ENCODE measurements at places on chromosomes 7 and 10.

- DNase-seq = no peak
Observed at GRCh38 chr10:15238555-15239335, 70.3 kb upstream of the NMT2 start.

DNA sequence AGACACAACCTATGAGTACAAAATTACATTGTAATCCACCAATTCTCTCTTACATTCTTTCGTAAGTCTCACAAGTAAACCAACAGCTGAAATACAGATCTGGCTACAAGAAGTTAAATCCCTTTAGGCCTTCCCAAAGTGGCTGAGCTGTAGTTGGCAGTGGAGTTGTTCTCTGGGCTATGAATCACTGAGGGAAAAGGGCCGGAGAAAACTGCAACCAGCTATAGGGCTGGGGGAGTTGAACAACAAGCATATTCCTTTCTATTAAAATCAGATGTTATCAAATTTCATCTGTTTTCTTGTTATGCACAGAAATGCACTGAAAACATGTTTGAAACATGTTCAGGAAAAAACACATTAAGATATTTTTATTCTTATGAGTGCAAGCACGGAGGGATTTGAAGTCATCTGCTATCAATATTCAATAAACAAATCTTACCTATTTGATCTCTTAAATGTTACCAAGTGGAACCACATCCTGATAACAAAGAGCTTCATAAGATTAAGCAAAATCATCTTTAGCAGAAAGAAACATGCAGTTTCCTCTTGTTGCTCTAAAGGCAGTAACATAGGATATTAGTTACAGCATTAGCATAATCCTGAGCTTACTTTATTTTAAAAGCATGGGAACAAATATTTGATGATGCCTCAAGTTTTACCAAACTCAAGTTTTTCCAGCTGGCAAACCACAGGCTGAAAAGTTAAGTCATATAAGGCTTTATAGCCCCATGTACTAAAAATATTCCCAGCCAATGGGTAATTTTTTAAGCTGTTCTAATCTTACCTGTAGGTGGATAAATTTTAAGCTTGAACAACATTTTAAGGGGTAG, 212.7 kb downstream of the TAX1BP1 start:
- no peak for DNase-seq

- DNase-seq = no peak
Observed at GRCh38 chr7:150781103-150781502, 19.1 kb downstream of the TMEM176B start.

DNA sequence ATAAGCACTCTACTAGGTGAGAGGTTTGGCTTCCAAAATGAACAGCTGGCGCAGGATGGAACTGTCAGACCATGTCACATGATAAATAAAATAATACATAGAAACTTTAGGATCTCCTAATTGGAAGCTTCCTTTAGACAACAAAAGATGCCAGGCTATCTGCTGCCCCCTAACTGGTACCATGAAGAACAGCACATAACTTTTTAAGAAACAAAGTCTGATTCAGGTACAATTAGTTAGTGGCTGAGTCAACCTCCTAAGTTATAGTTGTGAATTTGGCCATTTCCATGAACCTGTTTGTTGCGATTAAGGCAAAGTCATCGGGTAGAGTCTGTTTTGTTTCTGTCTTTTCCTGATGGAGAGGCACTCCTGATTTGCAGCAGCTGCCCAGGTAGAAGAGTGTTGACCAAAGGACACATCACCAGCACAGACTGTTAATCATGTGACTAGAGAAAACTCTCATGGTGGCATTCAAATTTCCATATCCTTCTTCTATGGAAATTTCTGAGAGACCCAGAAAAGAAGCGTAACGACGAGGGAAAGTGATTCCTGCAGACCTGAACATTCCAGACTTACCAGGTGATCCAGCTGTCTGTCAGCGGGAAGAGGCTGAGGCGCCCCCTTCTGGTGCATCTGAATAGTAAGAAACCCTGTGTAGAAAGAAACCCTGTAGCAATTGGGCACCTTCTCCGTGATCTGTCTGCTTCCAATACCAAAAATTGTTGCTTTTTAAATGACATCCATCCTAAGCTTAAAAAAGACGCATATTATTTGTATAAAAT, 8.6 kb upstream of the INHBA start:
- DNase-seq = no peak

DNA sequence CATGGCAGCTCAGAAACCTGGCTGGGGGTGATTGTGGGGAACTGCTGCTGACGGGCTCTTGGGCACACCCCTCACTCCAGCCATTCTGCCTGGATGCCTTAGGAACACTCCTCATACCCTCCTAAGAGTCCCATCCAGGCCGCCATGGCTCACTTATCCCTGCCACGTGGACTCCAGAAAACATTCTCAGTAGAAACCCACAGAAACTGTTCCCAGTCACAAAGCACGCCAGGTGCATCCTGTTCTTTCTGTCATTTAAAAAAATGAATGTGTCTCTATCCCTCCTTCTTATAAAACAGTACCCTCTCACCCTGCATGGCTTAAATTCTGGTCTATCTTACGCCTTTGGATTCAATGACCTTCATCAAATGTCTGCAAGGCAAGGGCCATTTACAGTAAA, 177.7 kb downstream of the CUX1 start:
- DNase-seq = no peak

GRCh38 chr7:135911099-135911498, 66.1 kb downstream of the MTPN start:
- no peak for DNase-seq

- DNase-seq = no peak
Observed at GRCh38 chr7:4692055-4692454, 10.0 kb downstream of the FOXK1 start.

- DNase-seq = no peak
Observed at GRCh38 chr7:116271963-116272886, 61.9 kb downstream of the TES start.

DNA sequence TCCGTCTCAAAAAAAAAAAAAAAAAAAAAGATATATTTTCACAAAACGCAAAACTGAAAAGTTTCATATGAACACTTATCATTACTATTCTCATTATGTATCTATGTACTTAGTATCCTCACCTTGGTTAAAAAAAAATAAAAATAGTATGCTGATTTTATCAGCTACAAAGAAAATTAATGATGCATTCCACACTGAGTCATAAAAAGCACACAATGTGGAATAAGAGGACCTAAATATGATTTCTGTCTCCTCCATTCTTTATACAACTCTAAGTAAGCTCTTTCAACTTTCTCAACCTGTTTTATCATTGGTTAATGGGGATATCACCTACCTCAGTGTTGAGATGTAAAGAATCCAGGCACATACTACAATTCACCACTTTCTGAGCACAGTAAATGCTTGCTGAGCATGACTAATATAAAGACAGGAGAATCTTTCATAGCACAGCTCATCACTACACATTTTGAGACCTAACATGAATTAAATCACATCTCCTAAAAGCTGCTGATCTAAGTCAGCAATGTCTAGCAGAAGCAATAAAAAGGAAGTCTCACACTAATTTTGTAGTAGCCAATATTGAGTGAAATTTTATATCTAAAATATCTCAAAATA, 2.7 kb downstream of the SNX13 start:
- no peak for DNase-seq

- DNase-seq = no peak
Observed at GRCh38 chr7:132979524-132979923, 102.4 kb downstream of the CHCHD3 start.
